ENCODE measurements at places on chromosomes 4 and X.

- no peak for DNase-seq
Measured at GRCh38 chr4:64581422-64581821, 172.2 kb upstream of the TECRL start.

- peak; percentile 69 for DNase-seq
Measured at GRCh38 chrX:129540722-129541184, 694 bp downstream of the OCRL start.

- no peak for DNase-seq
Measured at GRCh38 chr4:147924604-147925412, 192.9 kb downstream of the ARHGAP10 start.

DNA sequence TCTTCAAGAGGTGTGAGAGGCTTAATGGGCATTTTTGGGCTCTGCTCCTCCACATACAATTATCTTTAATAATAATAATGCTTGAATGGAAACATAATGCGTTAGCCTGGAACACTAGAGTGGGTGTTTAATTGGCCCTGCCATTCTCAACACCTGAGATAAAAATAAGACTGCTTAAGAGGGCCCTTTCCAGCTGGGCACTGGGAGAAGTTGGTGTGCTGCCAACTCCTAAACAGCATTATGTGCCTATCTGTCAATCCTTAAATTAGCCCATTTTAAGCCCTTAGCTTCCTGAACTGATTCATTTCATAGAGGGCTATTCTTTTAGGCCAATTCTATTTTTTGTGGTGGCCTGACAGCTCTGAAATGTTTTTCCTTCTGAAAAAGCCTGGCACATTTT lies 211.1 kb upstream of the ZIC3 start:
- no peak for DNase-seq

DNA sequence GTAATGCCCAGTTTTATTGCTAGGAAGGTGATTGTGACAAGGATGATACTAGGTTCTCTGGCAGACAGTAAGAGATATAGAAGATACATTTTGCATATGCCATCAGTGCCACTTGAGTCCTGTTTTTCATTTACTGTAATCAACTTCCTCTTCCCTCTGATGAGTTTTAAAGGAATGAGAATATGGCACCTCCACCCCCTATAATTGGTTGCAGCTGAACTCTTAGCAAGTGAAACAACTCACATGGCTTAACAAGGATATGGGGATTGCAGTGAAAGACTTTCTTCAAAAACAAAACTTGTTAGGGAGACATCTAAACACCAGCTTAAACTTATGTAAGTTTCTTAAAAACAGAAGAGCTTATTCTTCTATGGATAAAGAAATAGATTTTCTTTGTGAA lies 90.0 kb downstream of the AREG start:
- DNase-seq, result no peak

DNA sequence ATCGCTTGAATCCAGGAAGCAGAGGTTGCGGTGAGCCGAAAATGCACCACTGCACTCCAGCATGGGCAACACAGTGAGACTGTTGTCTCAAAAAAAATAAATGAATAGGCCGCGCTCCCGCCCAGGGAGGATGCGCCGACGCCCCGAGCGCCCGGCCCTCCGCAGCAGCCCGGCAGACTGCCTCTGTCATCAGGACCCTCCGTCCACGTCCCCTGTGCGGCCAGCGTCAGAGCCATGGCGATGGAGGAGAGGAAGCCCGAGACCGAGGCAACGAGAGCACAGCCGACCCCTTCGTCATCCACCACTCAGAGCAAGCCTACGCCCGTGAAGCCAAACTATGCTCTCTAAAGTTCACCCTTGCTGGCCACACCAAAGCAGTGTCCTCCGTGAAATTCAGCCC lies 21.4 kb downstream of the LIAS start:
- DNase-seq, result no peak

GRCh38 chr4:1400831-1401408 lies 5.3 kb downstream of the NKX1-1 start:
- peak; percentile 52 for DNase-seq

DNA sequence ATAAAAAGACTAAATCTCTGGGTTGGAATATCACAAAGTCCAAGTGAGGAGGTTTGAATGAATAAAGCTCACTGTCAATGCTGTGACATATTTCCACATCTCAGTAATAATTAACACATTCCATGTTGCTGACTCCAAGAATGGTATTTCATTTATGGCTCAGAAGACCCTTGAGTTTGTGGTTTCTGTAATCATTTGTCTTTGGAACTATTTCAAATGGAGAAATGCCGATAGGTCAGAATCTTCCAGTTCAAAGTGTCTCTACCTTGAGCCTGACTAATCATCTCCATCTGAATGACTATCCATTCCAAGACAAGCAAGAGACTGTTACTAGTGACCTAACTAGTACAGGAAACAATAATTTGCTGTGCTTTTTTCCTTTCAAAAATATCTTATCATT lies 24.2 kb upstream of the SLC2A9 start:
- DNase-seq, result no peak

- DNase-seq, result no peak
Measured at GRCh38 chr4:153521999-153522801, 56.0 kb downstream of the TMEM131L start.

DNA sequence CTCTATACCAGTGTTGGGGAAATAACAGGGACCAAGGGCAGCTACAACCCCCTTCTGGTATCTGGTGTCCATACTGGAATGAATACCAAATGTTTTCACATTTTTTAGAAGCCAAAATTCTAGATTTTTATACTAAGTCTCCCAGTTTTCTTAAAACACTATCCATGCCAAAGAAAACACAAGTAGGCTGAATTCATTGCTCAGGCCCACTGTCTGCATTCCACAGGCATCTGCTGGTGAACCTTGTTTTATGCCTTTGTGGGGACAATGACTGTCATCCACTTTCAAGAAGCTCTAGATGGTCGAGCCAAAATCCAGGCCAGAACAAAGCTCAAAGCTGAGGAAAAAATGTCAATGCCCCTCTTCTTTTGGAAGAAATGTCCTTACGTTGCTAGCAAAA lies 213.4 kb upstream of the RASGEF1B start:
- no peak for DNase-seq

DNA sequence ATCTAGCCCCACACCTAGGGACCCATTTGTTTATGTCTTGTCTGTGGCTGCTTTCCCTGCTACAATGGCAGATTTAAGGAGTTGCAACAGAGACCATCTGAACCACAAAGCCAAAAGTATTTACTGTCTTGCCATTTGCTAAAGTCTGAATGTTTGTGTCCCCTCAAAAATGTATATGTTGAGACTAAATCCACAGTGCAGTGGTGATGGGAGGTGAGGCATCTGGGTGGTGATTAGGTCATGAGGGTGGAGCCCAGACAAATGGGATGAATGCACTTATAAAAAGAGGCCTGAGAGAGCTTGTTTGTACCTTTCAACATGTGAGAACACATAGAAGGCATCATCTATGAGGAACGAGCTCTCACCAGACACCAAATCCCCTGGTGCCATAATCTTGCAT lies 137.3 kb downstream of the TMEM144 start:
- no peak for DNase-seq

DNA sequence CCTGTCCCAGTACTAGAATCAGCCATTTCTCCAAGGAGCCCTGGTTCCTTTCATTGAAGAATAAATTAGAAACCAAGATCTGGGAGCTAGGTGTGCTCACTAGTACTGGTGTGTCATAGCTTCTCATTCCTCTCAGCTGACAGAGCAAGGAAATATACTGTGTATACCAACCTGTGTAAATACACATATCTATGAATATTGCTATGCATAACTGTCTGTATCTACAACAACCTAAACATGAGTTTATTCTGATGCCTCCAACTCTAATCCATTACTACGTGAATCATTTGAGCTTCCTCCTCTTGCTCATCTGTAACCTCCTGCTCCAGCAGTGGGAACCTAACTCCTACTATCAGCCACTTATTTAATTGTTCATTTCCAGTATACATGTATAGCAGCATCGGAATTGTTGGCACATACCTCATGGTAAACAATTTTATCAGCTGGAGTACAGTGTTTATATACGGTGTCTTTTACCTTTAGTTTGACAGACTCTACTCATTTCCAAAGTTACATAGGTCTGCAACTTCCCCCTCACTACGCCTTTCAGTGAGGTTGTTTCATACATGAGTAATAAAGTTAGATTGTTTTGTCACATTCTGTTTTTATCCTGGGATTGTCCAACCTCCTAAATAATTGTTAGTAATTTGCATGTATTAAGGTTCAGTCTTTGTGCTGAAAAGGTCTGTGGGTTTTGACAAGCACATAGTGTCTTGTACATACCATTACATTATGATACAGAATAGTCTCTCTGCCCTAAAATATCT lies 7.1 kb upstream of the SCRG1 start:
- no peak for DNase-seq

DNA sequence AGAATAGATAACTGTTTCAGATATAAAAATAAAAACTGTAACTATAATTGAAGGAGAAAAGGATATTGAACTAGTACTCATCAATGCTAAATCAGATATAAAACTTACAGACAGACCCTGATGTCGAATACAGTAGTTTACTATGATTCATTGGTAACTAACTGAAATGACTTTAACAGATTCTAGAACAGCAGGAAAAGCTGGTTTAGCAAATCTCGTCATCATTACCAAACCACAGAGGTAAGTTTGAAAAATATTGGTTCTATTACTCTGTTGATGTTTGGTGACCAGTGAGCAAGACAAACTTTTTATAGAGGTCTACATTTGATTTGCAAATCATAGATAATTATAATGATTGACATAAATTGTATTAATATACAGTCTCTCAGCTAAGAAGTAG lies 551.4 kb upstream of the ADGRL3 start:
- no peak for DNase-seq

- no peak for DNase-seq
Measured at GRCh38 chr4:67700116-67700737, 728 bp downstream of the UBA6 start.

DNA sequence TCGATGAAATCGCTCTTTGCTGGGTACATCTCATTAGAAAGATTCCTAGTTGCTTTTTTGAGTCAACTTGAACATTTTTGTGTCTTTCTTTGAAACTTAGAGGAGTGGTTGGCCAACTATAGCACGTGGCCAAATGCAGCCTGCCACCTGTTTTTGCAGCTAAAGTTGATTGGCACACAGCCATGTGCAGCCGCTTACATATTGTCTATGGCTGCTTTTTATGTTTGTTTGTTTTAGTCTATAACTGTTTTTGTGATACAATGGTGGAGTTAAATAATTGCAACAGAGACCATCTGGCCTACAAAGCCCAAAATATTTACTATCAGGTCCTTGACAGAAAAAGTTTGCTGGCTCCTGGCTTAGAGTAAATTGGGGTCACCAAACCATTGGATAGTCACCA lies 86.3 kb downstream of the CLCN4 start:
- no peak for DNase-seq

DNA sequence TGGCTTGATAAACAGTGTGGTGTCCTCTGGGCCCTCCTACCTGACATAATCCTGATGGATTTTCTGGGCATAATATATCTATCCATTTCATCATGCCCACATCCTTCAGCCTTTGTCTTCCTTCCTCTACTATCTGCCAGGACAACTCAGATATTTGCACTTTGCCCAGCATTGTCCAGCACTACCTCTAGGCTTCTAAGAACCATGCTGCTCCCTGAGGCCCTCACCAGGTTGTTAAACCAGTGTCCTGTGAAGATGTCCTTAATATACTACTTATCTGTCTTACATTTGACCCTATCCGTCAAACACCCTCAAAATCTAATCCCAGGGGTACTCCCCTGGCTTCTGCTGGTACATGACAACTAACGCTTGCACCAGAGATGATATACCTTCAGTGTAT lies 58.2 kb upstream of the MAML3 start:
- no peak for DNase-seq

DNA sequence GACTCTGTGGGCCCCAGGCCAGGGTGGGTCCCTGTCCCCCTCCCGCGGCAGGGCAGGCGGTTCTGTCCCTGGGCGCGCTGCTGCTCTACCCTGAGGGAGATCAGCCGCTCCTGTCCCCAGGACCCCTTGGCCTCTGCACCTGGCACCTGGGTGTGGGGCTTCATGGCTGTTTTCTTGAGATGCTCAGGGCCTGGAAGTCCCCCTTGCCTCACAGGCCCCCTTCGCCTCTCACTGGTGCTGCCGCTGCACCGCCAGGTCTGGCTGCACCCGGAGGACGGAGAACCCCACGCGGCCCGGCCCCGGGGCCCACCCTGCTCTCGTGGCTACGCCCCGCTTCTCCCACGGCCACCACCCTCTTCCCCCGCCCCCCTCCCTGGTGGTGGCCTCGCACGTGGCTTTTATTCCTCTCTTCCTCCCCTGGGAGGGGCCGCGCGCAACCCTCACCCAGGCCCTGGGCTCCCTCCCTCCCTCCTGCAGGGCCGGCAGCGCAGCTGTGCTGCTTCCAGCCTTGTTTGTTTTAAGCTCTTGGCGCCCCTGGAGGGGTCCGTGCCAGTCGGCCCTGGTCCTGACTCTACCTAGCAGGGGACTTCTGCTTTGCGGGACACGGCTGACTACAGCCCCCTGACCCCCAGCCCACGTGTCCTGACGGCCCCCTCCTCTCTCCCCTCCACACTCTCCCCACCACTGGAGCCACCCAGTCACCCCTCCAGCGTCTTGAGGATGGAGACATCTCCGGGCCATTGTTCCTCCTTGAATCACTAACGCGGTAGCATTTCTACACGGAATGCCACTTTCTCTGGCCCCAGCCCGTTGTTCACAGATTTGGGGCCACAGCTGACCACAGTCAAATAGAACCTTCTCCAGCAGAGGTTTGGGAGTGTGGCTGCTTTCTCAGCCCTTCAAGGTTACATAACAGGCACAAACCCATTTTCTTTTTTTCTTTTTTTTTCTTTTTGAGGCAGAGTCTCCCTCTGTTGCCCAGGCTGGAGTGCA lies 20.6 kb upstream of the CLDN24 start:
- DNase-seq, result no peak

DNA sequence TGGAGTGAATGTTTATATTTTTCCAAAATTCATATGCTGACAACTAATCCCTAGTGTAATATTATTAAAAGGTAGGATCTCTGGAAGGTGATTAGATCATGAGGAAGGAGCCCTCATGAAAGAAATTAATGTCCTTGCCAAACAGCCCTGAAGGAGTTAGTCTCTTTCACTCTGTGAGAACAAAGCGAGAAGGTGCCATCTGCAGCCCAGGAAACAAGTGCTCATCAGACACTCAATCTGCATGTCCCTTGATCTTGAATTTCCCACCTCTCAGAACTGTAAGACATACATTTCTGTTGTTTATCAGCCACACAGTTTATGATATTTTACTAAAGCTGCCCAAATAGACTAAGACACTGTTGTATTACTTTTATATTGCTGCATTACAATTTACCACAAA lies 1283.4 kb downstream of the PCDH7 start:
- no peak for DNase-seq

- no peak for DNase-seq
Measured at GRCh38 chrX:25519258-25519657, 503.5 kb upstream of the ARX start.

DNA sequence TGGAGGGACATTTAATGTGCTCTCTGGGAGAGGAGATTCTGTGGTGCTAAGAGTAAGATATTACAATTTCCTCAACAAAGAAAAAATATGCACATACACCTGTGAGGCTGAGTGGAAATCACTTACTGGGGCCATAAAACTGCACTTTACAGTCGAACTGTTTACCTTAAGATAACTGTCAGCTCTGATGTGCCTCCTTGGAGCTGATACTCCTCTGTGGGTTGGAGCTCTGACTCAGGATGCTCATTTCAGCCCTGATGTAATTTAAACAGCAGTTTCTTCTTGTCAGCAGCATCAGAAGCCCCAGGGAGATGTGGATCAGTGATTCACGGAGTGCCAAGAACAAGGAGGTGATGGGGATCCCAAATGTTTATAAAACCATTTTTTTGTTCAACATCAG lies 241.9 kb upstream of the SFRP2 start:
- DNase-seq, result no peak
